ENCODE measurements at places on chromosomes 11 and 22.

- DNase-seq: no peak
These were observed 1.7 kb upstream of the IL2RB start for GRCh38 chr22:37151401-37151800.

- peak; percentile 37 for DNase-seq
These were observed 23.5 kb downstream of the SUN2 start for GRCh38 chr22:38732251-38732815.

- DNase-seq: no peak
These were observed 59.3 kb upstream of the NCAM1 start for GRCh38 chr11:112901924-112902323.

DNA sequence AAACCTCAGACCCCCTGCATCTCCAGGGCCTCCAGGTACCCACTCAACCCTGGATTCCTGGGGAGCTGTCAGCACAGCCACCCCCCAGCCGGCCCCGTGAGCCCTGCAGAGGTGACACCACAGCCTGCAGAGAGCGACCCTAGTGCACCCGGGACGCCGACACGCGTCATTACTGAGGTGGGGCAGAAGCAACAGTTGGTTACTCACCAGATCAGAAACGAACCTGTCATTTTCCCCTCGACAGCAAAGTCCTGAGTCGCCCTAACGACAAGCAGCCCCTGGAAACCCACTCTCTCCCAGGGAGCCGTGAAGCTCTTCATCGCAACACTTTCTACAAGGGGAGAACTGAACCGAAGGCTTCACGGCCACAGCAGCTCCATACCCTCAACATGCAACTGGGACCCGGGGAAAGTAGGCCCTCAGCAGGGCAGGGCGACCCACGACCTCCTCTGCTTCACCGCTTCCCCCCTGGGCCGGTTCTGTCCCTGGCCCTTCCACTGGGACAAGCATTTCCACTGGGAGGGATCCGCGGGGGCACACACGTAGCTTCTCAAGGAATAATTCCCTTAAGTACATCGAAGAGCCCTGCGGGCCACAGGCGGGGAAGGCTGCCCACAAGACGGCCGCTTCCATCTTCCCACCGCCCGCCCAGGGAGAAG is 1.6 kb downstream of the BRD1 start:
- no peak for DNase-seq
